Small intestine (tissue), 16 donors: ENCODE measurements at places on chromosomes 12 and 14.

GRCh38 chr12:80936353-80936641 lies 1.4 kb downstream of the LIN7A start:
- no peak for DNase-seq

DNA sequence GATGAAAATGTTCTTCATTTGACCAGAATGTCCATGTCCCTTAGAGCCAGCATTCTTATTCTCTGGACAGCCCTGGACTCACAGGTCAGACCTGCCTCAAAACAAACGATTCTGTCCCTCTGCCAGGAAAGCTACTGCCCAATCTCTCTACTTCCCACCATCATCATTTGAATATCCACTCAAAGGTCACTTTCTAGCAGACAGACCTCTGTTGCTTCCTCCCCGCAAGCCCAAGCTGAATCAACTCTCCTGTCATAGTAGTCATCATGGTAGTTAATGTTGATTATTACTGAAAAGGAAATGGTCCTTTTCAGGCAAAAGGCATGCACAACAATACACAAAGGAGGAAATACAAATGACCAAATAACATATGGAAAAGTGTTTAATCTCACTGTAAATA lies 39.6 kb upstream of the CPM start:
- DNase-seq, result peak; percentile 21

- DNase-seq, result peak; percentile 26
Measured at GRCh38 chr14:25150934-25151790, 101.2 kb upstream of the STXBP6 start.

GRCh38 chr12:108861878-108862587 lies 4.7 kb upstream of the SSH1 start:
- DNase-seq, result no peak

GRCh38 chr14:102693006-102693755 lies 84.1 kb upstream of the TRAF3 start:
- DNase-seq, result no peak

GRCh38 chr12:32080435-32080834 lies 26.2 kb upstream of the BICD1 start:
- DNase-seq, result no peak

GRCh38 chr12:45339035-45339434 lies 123.1 kb downstream of the ANO6 start:
- no peak for DNase-seq

GRCh38 chr14:65010211-65010931 lies 23.7 kb downstream of the FNTB start:
- DNase-seq, result no peak

DNA sequence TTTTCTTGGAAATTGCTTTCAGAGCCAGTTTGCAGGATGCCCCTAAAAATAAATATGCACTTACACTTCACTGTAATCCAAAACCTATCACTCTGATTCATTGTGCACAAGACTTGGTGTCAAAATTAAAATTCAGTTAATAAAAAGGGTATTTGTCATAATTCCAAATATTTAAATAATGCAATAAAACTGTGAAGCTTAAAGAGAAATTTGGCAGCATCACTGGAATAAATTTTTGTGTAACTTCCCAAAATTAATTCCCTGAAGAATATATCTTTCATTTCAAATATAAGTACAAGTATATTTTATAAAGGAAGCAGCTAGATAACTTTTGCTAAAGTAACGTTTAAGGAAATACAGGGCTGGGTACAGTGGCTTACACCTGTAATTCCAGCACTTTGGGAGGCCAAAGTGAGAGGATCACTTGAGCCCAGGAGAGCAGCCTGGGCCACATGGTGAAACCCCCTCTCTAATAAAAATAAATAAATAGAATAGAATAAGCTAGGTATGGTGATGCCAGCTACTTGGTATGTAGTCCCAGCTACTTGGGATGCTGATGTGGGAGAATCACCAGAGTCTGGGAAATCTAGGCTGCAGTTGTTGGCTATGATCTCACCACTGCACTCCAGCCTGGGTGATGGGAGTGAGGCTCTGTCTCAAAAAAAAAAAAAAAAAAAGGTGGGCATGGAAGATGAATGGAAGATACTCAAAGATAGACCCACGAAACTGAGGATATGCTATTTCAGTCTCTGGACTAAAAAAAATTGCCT lies 233.8 kb downstream of the FBXL14 start:
- DNase-seq, result no peak

- no peak for DNase-seq
Measured at GRCh38 chr14:68168460-68169109, 349.0 kb downstream of the RAD51B start.

- peak; percentile 66 for DNase-seq
Measured at GRCh38 chr14:59126714-59127436, 61.6 kb upstream of the DAAM1 start.

- DNase-seq, result no peak
Measured at GRCh38 chr12:104747330-104747729, 210.8 kb downstream of the SLC41A2 start.
